ENCODE measurements at places on chromosomes 3 and 15. TPM values are rescaled to one million over a fixed set of nuclear protein-coding genes. Genes with fewer than 3 reads are reported as not detected.

Gene ASB14
- total RNA-seq, result not detected

Gene TMEM207
- not detected for total RNA-seq

Gene SST
- not detected for total RNA-seq

Gene ROBO1
- 0.05 TPM for total RNA-seq

Gene MAP2K5
- 24.7 TPM for total RNA-seq

Gene HESX1
- total RNA-seq, result not detected

Gene EMC7
- total RNA-seq, result 90.2 TPM

Gene PARP9
- 61.7 TPM for total RNA-seq

Gene COLQ
- total RNA-seq, result 7.8 TPM

Gene CCR1
- 92.2 TPM for total RNA-seq

Gene PRSS50
- total RNA-seq, result not detected

Gene CDHR4
- total RNA-seq, result not detected

Gene PP2D1
- total RNA-seq, result not detected

Gene ZBBX
- not detected for total RNA-seq

Gene GP5
- 0.24 TPM for total RNA-seq

Gene TLR9
- 0.10 TPM for total RNA-seq

Gene AADAC
- not detected for total RNA-seq

Gene RTP1
- not detected for total RNA-seq

Gene GRAMD1C
- 2.3 TPM for total RNA-seq
